ENCODE measurements at places on chromosomes 2 and 18. TPM values are rescaled to one million over a fixed set of nuclear protein-coding genes. Genes with fewer than 3 reads are reported as not detected.

The BOLL gene
- 0.62 TPM for total RNA-seq

The SPC25 gene
- total RNA-seq, result 5.3 TPM

The TANC1 gene
- total RNA-seq, result 14.3 TPM

The CRYGD gene
- total RNA-seq, result not detected

The DAW1 gene
- not detected for total RNA-seq

The CYP26B1 gene
- total RNA-seq, result 11.7 TPM

The ABHD1 gene
- 0.09 TPM for total RNA-seq

The TRIM43 gene
- not detected for total RNA-seq

The ASB18 gene
- 4.7 TPM for total RNA-seq

The BOK gene
- total RNA-seq, result 35.3 TPM

The FASTKD1 gene
- 24.6 TPM for total RNA-seq

The LBX2 gene
- total RNA-seq, result 0.66 TPM

The TPO gene
- 0.18 TPM for total RNA-seq

The HNRNPA3 gene
- total RNA-seq, result 44.4 TPM

The GBX2 gene
- total RNA-seq, result not detected

The LRRC30 gene
- total RNA-seq, result 6.5 TPM

The ABCG8 gene
- not detected for total RNA-seq

The CHRNG gene
- 77.7 TPM for total RNA-seq

The RFTN2 gene
- 24.9 TPM for total RNA-seq

The CABYR gene
- 2.8 TPM for total RNA-seq

The IL36G gene
- total RNA-seq, result 0.31 TPM

The KLHL41 gene
- 2,102 TPM for total RNA-seq

The GAL3ST2 gene
- 0.09 TPM for total RNA-seq

The TMEM200C gene
- total RNA-seq, result 1.1 TPM

The TOGARAM2 gene
- total RNA-seq, result 1.2 TPM

The ARHGAP25 gene
- total RNA-seq, result 3.1 TPM

The RIT2 gene
- total RNA-seq, result not detected

The HOXD12 gene
- total RNA-seq, result not detected

The TEKT4 gene
- total RNA-seq, result not detected

The FAM237A gene
- not detected for total RNA-seq

The CNTNAP5 gene
- total RNA-seq, result 0.13 TPM

The CLASP1 gene
- 50.7 TPM for total RNA-seq

The PLEK gene
- 4.4 TPM for total RNA-seq

The ABI2 gene
- total RNA-seq, result 24.2 TPM

The UPP2 gene
- not detected for total RNA-seq

The REEP1 gene
- 48.0 TPM for total RNA-seq

The CFC1 gene
- total RNA-seq, result not detected

The ST6GAL2 gene
- 4.4 TPM for total RNA-seq

The CDCA7 gene
- 7.8 TPM for total RNA-seq

The USP40 gene
- total RNA-seq, result 22.5 TPM

The CCDC74A gene
- 2.5 TPM for total RNA-seq

The CYP27C1 gene
- 2.3 TPM for total RNA-seq

The FOXD4L1 gene
- 0.13 TPM for total RNA-seq

The INHBB gene
- 0.44 TPM for total RNA-seq

The SIX2 gene
- 3.3 TPM for total RNA-seq

The AFF3 gene
- 7.2 TPM for total RNA-seq

The SNED1 gene
- total RNA-seq, result 2.8 TPM

The UGT1A10 gene
- total RNA-seq, result not detected

The SKA1 gene
- 4.4 TPM for total RNA-seq

The TTC21B gene
- 25.5 TPM for total RNA-seq

The HOXD4 gene
- 2.2 TPM for total RNA-seq

The ASTL gene
- 0.09 TPM for total RNA-seq

The LCT gene
- total RNA-seq, result not detected
